ENCODE measurements at places on chromosomes 16 and 17.

DNA sequence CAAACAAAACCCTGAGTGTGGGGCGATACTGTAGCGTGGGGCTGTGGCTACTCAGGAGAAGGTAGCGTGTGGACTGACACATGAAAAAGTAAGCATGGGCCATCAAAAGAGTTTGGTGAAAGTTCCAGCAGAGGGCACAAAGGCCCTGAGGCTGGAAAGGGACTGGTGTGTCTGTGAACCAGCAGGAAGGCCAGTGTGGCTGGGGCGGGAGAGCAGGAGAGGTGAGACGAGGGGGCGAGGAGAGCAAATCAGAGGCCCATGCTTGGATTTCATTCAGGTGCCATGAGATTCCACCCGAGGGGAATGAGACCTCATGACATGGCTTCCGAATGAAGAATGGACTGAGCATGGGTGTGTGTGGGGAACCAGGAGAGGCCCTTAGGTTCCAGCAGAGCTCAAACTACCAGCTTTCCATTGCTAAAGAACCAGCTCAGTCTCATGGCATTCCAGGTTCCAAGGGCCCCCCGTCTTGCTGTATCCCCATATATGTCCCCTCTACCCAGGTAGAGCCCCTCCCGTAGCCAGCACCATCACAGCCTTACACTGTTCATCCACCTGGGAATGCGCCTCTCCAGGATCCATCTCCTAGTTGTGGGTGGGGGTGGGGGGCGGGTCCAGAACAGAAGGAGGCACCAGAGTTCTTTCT lies 31.1 kb downstream of the TRPV2 start:
- DNase-seq: no peak

GRCh38 chr16:78252757-78253156 lies 153.3 kb downstream of the WWOX start:
- DNase-seq: no peak

GRCh38 chr16:66617010-66617434 lies 12.5 kb downstream of the CMTM3 start:
- DNase-seq: no peak

DNA sequence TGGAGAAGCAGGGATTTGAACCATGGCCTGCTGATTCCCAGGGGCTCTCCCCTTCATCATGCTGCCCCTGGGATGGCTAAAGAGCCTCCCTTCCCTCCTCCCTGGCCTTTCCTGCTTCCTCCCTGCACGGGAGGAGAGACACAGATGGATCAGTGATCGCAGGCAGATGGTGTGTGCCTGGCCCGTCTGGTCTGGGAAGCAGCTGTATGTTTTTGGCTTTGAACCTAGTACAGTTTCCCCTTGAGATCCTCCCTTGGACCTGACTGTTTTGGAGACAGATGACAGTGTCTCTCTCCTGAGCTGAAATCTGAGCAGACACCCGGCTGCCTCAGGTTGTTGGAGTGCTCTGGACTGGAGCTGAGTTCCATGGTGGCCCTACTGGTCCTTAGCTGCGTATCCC lies 29.0 kb upstream of the ATP2C2 start:
- no peak for DNase-seq

- no peak for DNase-seq
These were observed 200.4 kb upstream of the ZFHX3 start for GRCh38 chr16:73248316-73248715.

- DNase-seq: no peak
These were observed 13.3 kb downstream of the SOCS1 start for GRCh38 chr16:11242658-11243057.

- DNase-seq: no peak
These were observed 1.9 kb upstream of the PLEKHG4 start for GRCh38 chr16:67277294-67277998.

- peak; percentile 43 for DNase-seq
These were observed 5.0 kb upstream of the MYL4 start for GRCh38 chr17:47203984-47204721.

GRCh38 chr16:28175715-28176114 lies 36.0 kb downstream of the XPO6 start:
- no peak for DNase-seq

- DNase-seq: no peak
These were observed 137.9 kb downstream of the CDH11 start for GRCh38 chr16:64983963-64984362.

GRCh38 chr17:59093145-59093701 lies 13.5 kb downstream of the TRIM37 start:
- no peak for DNase-seq

- no peak for DNase-seq
These were observed 29.6 kb upstream of the MRC2 start for GRCh38 chr17:62597920-62598319.

DNA sequence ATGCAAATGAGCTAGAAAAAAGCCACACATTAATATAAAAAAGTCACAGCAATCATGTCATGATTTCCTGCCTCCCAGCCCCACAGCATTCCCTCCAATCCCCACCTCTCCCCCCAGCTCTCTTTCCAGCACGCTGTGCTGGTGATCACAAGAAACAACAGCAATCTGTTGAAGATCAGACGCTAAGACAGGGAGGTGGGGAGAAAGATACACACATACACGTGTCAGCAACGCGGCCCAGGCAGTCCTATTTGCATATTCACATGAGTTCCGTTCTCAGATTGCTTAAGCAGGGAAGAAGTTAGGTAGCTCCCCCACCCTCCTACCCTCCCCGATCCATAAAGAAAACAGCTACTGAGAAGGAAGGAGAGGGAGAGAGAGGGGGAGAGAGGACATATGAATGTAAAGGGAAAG lies 405.5 kb upstream of the PSMD7 start:
- DNase-seq: no peak

GRCh38 chr16:47612711-47613110 lies 151.6 kb downstream of the PHKB start:
- no peak for DNase-seq

DNA sequence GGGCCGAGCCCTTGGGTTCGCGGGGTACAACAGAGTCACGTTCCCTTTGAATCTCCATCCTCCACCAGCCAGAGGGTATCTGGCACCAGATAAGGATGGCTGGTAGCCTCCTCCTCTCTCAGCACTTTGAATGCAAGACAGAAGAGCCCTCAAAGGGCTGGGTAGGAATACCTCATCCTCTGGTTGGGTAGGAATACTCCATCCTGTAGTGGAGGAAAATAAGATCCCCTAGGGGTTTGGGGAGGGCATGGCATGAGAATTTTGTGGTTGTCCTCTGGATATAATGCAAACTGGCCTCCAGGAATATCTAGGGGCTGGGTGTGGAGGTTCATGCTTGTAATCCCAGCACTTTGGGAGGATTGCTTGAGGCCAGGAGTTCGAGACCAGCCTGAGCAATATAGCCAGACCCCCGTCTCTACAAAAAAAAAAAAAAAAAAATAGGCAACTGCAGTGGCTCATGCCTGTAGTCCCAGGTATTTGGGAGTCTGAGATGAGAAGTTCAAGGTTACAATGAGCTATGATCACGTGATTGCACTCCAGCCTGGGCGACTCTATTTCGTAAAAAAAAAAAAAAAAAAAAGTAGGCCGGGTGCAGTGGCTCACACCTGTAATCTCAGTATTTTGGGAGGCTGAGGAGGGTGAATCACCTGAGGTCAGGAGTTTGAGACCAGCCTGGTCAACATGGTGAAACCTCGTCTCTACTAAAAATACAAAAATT lies 2.7 kb downstream of the IGFBP4 start:
- no peak for DNase-seq

GRCh38 chr17:7588553-7589203 lies 1.2 kb downstream of the SOX15 start:
- DNase-seq: no peak

GRCh38 chr17:40362696-40363110 lies 1.8 kb downstream of the GJD3 start:
- peak; percentile 67 for DNase-seq

- no peak for DNase-seq
These were observed 463 bp downstream of the TOP2A start for GRCh38 chr17:40417258-40417608.

DNA sequence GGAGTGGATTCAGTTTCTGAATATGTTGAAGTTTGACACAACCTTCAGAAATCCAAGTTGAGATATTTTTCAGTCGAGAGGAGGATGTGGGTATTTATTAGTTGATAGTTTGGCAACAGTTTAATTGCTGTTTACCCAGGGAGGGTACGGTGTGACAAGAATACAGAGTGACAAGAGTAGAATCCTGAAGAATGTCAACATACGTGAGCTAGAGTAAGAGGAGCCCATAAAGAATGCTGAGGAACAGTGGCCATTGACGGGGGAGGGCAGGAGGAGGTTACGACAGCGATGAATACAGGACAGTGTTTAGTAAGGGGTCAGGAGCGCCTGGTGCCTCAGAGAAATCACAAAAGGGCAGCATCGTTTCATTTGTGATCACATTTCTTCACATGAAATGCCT lies 76.5 kb downstream of the AATF start:
- no peak for DNase-seq

DNA sequence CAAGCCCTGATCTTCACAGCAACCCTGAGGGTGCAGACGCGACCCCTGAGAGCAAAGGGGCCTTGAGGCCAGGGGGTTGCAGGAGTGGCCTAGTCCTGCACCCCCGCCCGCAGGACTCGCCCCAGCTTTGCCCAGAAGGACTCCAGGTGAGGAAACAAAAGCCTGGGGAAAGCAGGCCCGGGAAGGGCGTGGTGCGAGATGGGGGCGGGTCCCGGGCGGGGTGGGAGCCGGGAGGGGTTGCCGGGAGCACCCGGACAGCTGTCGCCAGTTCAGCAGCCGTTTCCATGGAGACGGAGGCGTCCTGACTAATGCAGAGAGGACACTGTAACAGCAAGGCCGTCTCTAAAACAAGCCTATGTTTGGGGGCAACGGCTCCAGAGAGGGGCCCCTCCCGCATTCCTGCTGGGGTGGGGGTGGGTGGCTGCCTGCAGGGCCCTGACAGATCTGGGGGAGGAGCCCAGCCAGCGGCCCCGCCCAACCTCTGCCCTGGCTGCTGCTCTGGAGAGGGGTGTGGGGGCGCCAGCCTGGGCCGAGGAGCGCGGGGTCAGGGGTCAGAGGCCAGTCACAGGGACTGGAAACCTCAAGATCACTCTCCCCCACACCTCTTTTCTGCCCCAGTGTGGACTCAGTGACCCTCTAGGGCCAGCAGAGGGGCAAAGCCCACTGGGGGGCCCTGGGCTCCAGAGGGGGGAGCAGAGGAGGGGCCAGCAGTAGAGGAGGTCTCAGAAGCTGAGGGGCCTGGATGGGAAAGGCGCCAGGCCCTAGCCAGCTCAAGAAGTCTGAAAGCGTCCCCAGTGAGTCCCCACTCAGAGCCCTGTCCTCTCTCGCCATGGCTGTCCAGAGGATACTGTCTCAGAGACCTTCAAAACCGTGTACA lies 3.1 kb upstream of the TPPP3 start:
- DNase-seq: no peak

DNA sequence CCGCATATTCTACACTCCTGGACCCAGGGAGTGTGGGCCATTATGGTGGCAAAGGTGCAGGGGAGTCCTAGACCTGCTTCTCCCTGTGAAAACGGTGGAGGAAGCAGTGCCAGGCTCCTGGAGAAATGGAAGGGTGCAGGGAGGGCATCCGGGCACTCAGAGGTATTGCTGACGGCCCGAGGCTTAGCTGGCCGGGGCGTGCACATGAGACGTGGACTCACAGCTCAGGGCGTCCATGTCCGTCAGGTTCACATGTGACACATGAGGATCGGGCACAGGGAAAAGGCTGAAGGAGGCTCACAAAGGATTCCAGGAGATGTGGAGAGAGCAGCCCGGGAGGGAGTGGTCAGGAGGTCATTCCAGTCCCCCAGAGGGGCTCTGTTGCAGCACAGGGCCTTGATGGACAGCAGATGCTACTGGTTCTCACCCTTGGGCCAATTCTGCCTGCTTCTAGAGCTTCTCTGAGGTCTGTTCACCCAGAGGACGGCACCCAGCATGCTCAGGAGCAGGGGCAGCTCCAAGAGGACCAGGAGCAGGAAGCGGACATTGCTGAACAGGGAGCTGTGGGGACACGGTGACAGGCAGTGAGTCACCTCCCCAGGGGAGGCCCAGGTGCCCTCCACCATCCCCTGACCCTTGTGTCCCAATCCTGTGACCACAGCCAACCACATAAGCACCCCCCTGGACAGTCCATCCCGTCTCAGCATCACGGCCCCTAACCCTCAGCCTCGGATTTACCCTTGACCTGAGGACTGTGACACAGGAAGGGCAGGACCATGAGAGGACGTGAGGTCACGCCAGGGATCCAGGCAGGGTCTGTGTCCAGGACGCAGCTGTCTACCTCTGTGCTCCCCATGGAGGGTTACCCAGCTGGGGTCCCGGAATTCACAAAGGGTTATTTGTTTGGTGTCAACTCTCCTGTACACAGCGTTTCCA lies 4.5 kb downstream of the CD300C start:
- no peak for DNase-seq

- DNase-seq: no peak
These were observed 19.8 kb downstream of the ZNF385C start for GRCh38 chr17:42078396-42079043.

DNA sequence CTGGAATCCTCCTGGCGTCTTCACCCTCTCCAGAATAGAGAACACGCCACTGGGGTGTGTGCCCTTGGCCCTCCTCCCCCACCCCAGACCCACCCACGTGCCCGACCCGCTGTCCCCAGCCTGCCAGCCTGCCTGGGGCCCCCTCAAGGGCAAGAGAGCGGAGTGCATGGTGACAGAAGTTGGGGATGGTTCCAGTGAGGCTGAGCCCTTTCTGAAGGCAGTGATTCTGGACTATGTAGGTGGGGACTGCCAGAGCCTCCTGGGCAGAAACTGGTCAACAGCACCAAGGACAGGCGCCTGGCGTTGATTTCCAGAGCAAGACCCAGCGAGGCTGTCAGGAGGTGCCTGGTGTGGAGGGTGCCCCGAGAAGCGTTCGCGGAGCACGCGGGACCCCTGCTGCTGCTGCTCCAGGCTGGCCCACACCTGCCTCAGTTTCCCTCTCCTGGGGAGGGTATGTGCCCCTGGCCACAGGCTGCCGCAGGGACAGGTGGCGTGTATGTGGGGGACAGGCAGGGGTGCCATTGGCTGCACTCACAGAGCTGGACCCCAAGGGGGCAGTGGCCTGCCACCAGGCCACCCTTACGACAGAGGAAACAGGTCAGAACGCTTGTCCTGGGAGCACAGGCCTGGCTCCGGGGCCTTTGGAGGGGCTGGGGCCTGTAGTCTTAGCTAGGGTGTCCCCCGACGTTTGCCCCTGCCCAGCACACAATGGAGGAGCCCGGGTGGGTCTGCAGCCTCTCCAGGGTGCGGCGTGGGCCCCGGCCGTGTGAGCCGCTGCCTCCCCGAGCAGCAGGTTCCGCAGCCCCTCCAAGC lies 1.2 kb downstream of the SSTR5 start:
- no peak for DNase-seq

DNA sequence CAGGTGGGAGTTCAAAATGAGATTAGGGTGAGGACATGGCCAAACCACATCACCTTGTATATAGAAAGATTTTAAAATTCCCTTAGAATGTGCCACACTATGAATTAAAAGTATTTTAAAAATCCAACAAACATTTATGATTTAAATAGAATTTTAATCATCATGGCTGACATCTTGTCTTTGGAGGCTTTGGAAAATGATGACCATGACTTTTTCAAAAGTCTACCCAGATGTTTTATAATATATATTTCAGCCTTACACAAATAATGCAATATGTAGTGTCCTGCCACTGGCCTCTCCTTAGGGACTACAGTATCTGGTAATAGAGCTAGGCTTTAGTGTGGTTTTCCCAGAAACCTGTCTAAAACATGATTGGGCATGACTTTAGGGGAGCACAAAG lies 1353.4 kb upstream of the GOT2 start:
- DNase-seq: no peak

All from activated gamma-delta T cell treated with Interleukin-2 at 50 U/mL for 16 hours (primary cell).